ENCODE measurements at places on chromosomes 5 and 9.
A peak's percentile ranks its signal among the peaks of the same experiment; 100 is the strongest.

- DNase-seq = no peak
Measured at GRCh38 chr5:113900816-113901215, 387.3 kb downstream of the YTHDC2 start.

- DNase-seq = no peak
Measured at GRCh38 chr5:58362135-58362534, 97.8 kb downstream of the PLK2 start.

DNA sequence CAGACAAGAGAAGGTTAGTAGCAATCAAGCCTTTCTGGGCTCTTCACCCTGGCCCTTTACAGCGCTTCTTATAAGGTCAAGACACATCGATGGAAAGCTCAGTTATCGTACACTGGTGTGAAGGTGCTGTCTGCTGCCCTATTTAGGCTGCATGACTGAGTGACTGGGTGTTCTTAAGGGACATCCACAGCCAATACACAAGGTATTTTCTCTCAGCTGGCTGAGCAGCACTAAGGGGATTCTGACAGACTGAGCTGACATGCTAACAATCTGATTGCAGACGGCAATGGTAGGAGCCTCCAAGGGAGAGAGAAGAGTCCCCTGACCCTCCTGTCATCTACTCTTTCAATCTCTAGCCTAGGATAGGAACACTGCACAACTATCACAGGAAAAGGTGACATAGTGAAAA is 577.9 kb downstream of the ISL1 start:
- DNase-seq = no peak

GRCh38 chr5:15757619-15758018 is 257.6 kb downstream of the FBXL7 start:
- no peak for DNase-seq

DNA sequence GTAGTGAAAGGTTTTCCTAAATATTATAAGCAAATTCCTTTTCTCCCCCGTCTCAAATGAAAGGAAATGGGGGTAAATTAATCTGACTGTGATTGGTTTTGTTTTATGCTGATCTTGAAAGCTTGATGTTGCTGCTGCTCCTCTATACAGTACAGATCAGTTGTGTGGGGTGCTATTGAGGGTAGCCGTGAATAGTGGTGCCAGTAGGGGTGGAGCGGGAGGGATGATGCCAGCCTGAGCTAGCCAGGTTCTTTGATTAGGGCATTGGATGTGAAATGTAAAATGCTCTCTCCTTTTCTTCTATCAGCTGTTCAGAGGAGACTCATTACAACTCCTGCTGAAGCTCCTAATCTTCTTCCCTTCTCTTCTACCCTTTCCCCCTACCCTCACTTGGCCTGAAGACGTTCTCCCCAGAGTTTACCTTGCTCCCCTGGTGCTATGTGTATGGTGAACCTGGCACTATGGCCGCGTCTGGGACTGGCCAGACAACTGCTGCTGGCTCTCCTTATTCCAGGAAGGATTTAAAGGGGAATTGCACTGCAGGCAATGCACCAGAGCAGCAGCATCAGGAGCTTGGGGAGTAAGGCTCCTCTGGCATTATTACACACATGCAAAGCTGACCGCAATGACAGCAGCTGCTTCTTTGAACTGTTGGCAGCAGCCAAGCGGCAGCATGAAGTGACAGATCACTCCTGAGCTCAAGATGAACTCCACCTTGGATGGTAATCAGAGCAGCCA is 566 bp downstream of the GPR21 start:
- no peak for DNase-seq

DNA sequence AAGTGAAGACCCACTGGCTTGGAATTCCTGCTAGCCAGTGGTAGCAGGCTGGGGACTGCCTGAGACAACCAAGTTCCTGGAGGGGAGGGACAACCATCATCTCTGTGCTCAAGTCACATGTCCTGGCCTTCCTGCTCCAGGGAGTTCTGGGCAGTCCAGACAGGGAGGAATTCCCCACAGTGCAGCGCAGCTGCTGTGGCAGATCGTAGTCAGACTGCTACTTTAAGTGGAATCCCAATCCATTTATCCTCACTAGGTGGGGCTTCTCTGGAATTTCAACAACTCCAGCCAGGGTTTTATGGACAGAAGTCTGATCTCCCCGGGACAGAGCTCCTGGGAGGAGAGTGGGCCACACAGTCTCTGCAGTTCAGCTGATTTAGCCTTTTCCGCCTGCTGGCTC is 20.9 kb upstream of the OR5C1 start:
- no peak for DNase-seq

- no peak for DNase-seq
Measured at GRCh38 chr5:138967791-138968448, 92.8 kb upstream of the LRRTM2 start.

DNA sequence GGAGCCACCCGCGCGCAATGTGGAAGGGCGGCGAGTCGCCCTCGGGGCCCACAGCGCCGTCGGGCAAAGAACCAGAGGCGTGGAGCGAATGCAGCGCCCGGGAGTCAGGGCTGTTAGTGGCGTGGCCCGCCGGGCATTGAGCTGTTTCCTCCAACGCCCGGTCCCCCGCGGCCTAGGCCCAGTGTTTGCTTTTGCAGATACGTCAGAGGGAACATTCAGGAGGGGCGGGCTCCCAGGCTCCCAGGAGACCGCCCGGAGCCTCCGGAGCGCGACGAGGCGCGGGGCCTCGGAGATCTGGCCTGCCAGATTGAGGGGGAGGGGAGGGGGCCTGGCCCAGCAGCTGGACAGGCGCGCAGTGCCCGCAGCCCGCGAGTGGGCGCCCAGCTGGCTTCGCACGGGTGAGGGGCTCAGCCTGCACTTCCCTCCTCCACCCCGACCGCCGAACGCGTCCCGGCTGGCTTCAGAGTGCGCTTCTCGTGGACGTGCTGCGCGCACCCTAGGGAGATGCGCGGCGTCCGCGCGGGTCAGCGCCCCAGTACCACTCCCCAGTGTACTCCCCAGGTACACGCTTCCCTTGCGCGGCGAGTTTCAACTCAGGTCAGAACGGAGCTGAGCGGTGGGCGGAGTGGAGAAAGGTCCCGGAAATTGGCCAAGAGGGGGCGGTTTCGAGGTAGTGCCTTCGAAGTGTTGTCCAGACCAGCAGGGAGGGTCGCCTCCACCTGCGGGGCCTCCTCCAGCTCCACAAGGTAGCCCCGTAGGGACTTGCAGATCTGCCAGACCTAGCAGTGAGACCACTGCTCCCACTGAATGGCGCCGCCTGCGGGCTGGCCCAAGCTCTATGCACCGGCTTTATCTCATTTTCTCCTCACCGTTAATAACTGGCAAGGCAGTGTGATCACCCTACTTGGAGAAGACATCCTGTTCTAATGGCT is 130.4 kb downstream of the TMEM174 start:
- DNase-seq = no peak

- no peak for DNase-seq
Measured at GRCh38 chr5:165881259-165881658, 2375.8 kb downstream of the MAT2B start.

DNA sequence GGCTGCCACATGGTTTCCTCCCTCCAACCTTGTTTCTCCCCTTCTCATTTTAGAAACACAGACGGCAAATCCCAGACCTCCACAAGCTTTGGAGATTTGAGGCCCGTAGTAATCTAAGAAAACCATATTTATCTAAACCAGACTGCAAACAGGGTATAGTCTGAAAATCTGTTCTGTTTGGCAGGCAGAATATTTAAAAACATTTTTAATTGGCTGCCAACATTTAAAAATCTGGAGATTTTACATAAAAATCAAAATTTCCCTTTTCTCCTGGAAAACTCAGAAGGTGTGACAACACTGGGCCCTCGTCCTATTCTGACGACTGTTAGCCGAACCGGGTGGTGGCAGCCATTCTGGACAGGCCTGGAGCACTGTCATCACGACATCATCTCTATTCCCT is 57.9 kb upstream of the INSYN2B start:
- no peak for DNase-seq

DNA sequence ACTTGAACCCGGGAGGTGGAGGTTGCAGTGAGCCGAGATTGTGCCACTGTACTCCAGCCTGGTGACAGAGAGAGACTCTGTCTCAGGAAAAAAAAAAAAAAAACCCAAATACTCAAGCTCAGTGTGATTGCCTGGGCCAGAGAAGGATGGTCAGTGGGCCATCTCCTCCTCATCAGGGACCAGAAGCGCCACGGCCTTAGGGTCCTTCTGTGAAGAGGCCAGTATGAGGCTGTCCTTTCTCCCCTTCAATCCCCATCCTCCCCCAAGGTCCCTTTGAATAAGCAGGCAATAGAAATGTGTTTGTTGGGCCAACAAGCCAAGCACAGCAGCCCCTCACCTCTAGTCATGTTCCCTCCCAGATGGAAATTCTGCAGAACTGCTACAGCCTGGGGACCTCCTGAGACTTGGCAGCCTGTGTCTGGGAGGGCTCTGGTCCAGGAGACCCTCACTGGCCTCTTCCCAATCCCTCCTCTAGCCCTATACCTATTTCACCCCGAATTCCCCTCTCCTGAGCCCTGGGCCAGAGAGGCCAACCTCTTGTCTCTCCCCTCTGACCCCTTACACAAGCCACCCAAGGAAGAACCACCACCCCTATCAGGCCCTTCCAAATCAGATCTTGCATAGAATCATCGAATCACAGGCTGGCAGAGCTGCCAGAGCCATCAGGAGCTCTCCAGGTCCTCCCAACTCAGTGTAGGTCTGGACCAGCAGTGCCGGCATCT is 1.0 kb downstream of the CSF1R start:
- DNase-seq = no peak

- no peak for DNase-seq
Measured at GRCh38 chr9:32873553-32873952, 90.2 kb downstream of the TMEM215 start.

- DNase-seq = peak; percentile 34
Measured at GRCh38 chr9:110125207-110125751, 82.7 kb downstream of the C9orf152 start.

DNA sequence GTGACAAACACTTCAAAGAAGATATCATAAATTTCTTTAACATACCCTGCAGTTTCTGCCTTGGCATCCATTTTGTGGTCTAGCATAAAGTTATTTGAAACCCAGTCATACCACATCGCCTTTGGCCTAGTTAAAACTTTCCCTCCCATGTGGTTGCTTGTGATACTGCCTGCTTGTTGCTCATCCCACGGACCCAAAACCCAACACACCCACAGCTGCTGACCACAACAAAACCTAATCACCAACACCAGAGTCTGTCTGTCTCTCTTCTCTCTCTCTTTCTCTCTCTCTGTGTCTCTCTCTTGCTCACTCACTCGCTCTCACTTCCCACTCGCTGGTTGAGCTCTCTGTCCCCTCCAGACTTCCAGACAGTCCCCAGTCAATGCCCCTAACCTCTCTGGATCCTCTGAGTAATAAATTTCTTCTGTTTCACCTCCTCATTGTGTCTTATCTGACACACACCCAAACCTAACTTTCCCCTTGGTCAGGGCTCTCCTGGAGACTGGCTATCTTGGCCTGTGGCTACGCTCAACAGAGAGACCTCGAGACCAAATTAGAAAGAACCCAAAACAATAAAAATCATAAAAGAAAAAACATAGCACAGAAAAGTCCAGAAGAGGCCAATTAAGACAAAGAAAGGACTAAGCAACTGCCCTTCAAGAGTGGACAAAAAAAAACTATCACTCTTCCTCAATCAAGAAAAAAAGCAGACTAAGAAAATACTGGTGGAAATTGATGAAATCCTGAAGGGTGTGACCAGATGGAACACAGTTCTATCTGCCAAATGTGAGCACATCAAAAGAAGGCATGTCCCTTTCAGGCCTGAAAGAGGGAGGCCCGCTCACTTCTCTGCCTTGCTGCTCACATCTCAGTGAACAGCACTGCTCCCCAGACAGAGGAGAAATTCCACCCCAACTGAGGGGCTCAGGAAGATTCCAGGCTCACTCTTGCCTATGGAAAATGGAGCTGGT is 41.5 kb downstream of the TTLL11 start:
- no peak for DNase-seq

DNA sequence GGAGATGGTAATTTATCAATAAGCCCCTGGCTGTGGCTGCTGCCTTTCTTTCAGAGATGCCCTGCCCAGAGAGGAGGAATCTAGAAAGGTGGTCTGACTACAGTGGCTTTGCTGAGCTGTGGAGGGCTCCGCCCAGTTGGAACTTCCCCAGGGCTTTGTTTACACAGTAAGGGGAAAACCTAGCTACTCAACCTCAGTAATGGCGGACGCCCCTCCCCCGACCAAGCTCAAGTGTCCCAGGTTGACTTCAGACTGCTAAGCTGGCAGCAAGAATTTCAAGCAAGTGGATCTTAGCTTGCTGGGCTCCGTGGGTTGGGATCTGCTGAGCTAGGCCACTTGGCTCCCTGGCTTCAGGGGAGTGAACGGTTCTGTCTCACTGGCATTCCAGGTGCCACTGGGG is 865.4 kb upstream of the ACO1 start:
- DNase-seq = no peak

- DNase-seq = no peak
Measured at GRCh38 chr5:57338068-57338867, 144.3 kb downstream of the ACTBL2 start.

- no peak for DNase-seq
Measured at GRCh38 chr9:93315118-93315517, 131.2 kb downstream of the WNK2 start.

GRCh38 chr5:34047774-34048572 is 5.0 kb upstream of the C1QTNF3 start:
- no peak for DNase-seq
